ENCODE measurements at places on chromosomes 2 and 18.

DNA sequence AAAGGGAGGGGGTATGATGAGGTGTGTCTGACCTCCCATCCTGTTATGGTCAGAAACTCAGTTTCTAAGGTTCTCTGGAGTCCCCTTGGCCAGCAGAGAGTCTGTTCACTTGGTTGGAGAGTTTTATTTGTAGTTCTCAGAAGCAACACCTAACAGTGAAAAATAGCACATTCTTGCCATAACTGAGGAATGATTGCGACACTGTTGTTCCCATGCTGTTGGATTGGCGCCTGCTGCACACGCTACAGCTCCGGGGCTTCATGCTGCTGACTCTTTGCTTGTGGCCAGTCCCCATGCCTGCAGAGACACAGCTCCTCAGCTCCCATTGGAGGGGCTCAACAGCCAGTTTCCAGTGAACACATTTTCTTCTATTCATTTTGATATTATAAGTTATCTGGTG lies 42.1 kb downstream of the TPGS2 start:
- no peak for DNase-seq

DNA sequence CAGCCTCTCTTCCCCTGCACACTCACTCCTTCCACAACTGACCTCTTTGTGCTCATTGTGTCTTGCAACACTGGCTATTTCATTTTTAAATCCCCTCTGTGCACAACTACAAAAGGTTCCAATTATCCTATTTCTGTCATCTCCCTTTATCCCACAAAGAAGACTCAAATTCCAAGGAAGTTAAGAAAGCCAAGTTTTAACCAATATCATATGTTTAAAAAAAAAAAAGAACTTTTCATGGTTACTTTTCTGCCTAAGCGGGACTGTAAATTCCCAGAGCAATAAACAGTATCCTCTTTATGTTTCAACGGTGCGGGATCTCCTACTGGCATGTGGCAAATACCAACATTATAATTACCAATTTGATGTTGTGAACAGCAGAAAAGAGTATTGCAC lies 83.8 kb downstream of the DOCK10 start:
- DNase-seq: no peak

- DNase-seq: no peak
Observed at GRCh38 chr2:121839584-121839983, 84.1 kb downstream of the TSN start.

- DNase-seq: no peak
Observed at GRCh38 chr18:31857526-31858106, 85.3 kb downstream of the TRAPPC8 start.

DNA sequence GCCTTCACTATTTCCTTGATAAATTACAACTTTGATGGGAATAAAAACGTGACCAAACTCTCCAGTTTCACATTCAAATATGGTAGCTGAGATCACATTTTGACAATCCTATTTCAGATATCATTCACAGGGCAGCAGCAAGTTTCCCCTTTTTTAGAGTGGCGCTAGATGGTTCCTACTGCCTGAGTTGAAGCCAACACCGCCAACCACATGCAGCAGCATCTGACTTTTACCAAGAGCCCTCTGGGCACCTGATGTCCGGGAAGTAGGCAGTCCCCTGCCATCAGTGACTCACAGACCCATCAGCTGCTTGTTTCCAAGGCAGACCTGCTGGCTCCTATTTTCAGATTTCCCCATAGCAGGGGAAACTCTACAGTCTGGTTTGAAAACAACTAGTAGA lies 4.0 kb upstream of the MREG start:
- no peak for DNase-seq

Measured in activated CD4-positive, alpha-beta T cell treated with anti-CD3 and anti-CD28 coated beads for 24 hours (primary cell).